CD14-positive monocyte (primary cell): ENCODE measurements at places on chromosomes 5 and 9. TPM values are rescaled to one million over a fixed set of nuclear protein-coding genes. Genes with fewer than 3 reads are reported as not detected.

The TMEM252 gene
- not detected in 2 replicates for polyA plus RNA-seq

GRCh38 chr9:27679338-27679737 lies 106.1 kb upstream of the C9orf72 start:
- no peaks in the 10 kb centered on the region for H3K27me3 ChIP-seq
- H3K27ac ChIP-seq, result no peak overlapping the region
- H3K36me3 ChIP-seq, result no peaks in the 10 kb centered on the region
- no peak for DNase-seq

GRCh38 chr5:142824391-142824790 lies 54.2 kb downstream of the ARHGAP26 start:
- no peaks in the 10 kb centered on the region for H3K27me3 ChIP-seq
- H3K4me1 ChIP-seq, result peaks cover 44% of the 10 kb centered on the region

DNA sequence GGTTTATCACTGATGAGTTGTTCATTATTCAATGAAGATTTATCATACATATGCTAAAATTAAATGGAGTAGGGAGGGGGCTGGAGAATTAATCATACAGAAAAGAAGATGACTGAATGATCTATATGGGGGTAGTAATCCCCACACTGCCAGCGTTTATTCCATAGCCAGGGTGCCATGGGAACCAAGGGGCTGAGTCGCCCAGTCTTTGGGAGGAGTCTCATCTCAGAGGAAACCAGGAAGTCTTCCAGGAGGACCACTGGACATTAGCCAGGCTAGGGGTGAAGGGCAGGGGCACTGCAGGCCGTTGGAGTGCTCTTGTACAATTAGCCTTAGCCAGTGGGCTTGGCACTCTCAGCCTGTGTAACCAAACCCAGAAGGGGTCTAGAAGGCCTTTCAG lies 226.5 kb downstream of the ARL15 start:
- H3K27me3 ChIP-seq, result no peaks in the 10 kb centered on the region
- H3K4me3 ChIP-seq, result no peak overlapping the region
- H3K4me1 ChIP-seq, result peaks cover 6% of the 10 kb centered on the region
- no peak overlapping the region for H3K27ac ChIP-seq
- DNase-seq, result no peak
